HepG2 (cell line): ENCODE measurements at places on chromosomes 7 and 10. TPM values are rescaled to one million over a fixed set of nuclear protein-coding genes. Genes with fewer than 3 reads are reported as not detected.

The VIPR2 gene
- total RNA-seq = not detected in 2 replicates

The SUN3 gene
- not detected in 2 replicates for total RNA-seq

The SPDYE11 gene
- total RNA-seq = not detected in 2 replicates

The CLCN1 gene
- total RNA-seq = not detected in 2 replicates

The ZC3HAV1L gene
- total RNA-seq = 8.4 and 11.5 TPM in 2 replicates

The FOXI2 gene
- total RNA-seq = not detected in 2 replicates

The CYP2E1 gene
- total RNA-seq = 0.27 TPM in 1 of 2 replicates, not detected in the other

The ITPRID1 gene
- not detected in 2 replicates for total RNA-seq

DNA sequence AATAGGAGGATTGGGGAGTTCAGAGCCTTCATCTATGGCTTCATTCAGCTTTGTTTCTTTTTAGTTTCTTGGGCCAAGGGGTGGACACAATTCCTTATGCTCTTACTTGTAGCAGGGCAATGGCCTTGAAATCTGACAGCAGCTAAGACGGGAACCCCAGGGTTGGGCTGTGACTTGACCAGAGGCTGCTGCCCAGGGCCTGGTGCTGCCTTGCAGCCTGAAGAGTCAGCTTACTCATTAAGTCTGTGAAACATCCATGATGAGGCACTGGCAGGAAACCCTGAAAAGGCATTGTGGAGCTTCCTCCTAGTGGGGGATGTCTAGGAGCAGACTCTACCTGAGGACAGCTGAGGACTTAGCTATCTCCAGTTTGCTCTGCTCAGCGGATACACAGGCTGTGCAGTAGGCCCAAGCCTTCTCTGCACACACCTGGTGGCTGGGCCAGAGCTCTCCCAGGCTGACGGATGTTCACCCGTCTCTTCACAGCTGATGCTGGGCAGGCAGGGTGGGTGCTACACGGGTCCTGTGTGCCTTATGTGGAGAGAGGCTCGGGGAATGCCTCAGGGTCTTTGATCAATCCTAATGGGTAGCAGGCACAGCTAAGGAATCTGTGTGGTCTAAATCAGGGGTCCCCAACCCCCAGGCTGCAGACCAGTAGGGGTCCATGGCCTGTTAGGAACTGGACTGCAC lies 17.8 kb downstream of the CXCL12 start:
- H3K27ac ChIP-seq = no peak overlapping the region
- H3K27me3 ChIP-seq = no peaks in the 10 kb centered on the region; the same call in none of the 2 replicates
- no peak overlapping the region for H3K4me3 ChIP-seq
- no peaks in the 10 kb centered on the region for H3K36me3 ChIP-seq

DNA sequence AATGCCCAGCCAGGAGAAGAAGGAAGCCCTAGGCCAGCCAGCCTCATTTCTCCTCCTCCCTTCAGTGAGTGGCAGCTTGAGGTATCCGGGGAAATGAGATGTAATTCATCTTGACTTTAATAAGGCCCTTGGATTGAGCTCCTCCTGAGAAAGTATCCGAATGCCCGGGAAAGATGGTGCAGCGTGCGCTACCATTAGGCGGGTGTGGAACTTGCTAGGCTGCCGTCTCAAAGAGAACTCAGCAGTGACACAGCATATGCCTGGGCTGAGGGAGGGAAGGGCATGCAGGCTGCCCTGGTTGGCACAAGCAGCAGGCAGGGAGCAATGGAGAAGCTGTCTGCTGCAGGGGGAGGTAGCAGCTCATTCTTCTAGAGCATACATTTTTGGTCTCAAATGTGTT lies 659.8 kb upstream of the FOXK1 start:
- no peak overlapping the region for H3K27ac ChIP-seq
- no peaks in the 10 kb centered on the region for H3K36me3 ChIP-seq
- H3K4me1 ChIP-seq = 0 out of 2 replicates have a peak, but pooled peaks cover 16% of the 10 kb centered on the region
- H3K4me3 ChIP-seq = no peak overlapping the region
- no peaks in the 10 kb centered on the region for H3K27me3 ChIP-seq

DNA sequence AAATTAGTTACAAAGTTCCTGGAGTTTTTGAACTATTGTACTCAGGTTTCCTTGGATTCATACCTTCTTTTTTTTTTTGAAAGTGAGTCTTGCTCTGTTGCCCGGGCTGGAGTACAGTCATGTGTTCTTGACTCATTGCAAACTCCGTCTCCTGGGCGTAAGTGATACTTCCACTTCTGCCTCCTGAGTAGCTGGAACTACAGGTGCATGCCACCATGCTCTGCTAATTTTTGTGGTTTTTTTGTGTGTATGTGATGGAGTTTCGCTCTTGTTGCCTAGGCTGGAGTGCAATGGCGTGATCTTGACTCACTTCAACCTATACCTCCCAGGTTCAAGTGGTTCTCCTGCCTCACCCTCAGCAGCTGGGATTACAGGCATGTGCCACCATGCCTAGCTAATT lies 22.3 kb downstream of the MCM10 start:
- no peak overlapping the region for H3K4me3 ChIP-seq
- DNase-seq = no peak
- no peak overlapping the region for H3K27ac ChIP-seq
- H3K36me3 ChIP-seq = peaks cover 6% of the 10 kb centered on the region

- no peaks in the 10 kb centered on the region for H3K27me3 ChIP-seq
- H3K36me3 ChIP-seq = no peaks in the 10 kb centered on the region
- peaks cover 15% of the 10 kb centered on the region for H3K4me1 ChIP-seq
- no peak overlapping the region for H3K27ac ChIP-seq
- DNase-seq = no peak
Measured at GRCh38 chr7:116859323-116859722, 3.1 kb upstream of the CAPZA2 start.

GRCh38 chr10:3148994-3149393 lies 23.6 kb downstream of the PITRM1 start:
- no peak overlapping the region for H3K4me3 ChIP-seq
- peaks cover 15% of the 10 kb centered on the region for H3K36me3 ChIP-seq
- no peaks in the 10 kb centered on the region for H3K27me3 ChIP-seq
- no peaks in the 10 kb centered on the region for H3K4me1 ChIP-seq

DNA sequence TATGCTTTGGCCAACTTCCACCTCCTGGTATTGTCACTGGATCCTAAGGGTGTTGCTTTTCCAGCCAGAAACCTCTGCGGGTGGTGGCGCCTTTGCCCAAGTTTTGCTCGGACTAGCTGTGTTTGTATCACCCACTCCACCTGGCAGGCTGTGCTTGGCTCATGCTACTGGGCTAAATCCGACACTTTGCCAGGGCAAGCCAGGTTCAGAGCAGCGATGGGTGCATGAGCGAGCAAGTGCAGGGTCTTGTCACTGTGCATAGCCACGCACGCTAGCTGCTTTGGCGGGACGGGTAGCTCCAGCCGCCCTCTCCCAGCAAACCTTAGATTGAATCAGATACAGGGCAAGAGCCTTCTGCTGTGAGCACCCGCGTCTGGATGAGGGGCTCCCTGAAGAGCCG lies 737.5 kb downstream of the PCDH15 start:
- no peak overlapping the region for H3K27ac ChIP-seq
- H3K4me1 ChIP-seq = no peaks in the 10 kb centered on the region
- no peaks in the 10 kb centered on the region for H3K36me3 ChIP-seq
- no peak overlapping the region for H3K4me3 ChIP-seq
- H3K27me3 ChIP-seq = no peaks in the 10 kb centered on the region

- H3K4me1 ChIP-seq = no peaks in the 10 kb centered on the region
- no peaks in the 10 kb centered on the region for H3K36me3 ChIP-seq
- peaks cover 61% of the 10 kb centered on the region for H3K27me3 ChIP-seq
Measured at GRCh38 chr10:100710151-100710871, 35.1 kb upstream of the PAX2 start.

- no peak for DNase-seq
- no peaks in the 10 kb centered on the region for H3K27me3 ChIP-seq
- no peak overlapping the region for H3K4me3 ChIP-seq
Measured at GRCh38 chr10:119371704-119372663, 164.6 kb downstream of the GRK5 start.

- H3K4me1 ChIP-seq = no peaks in the 10 kb centered on the region
- H3K36me3 ChIP-seq = no peaks in the 10 kb centered on the region
- no peak overlapping the region for H3K27ac ChIP-seq
- peaks cover 3% of the 10 kb centered on the region; the same call in 1 of the 3 replicates for H3K27me3 ChIP-seq
- H3K4me3 ChIP-seq = no peak overlapping the region
- no peak for DNase-seq
Measured at GRCh38 chr7:97346349-97346748, 228.9 kb downstream of the SDHAF3 start.

- no peaks in the 10 kb centered on the region; the same call in 1 of the 2 replicates for H3K36me3 ChIP-seq
- peaks cover 55% of the 10 kb centered on the region for H3K4me1 ChIP-seq
- no peaks in the 10 kb centered on the region for H3K27me3 ChIP-seq
- H3K4me3 ChIP-seq = no peak overlapping the region
Measured at GRCh38 chr10:75632805-75633462, 201.5 kb downstream of the LRMDA start.

DNA sequence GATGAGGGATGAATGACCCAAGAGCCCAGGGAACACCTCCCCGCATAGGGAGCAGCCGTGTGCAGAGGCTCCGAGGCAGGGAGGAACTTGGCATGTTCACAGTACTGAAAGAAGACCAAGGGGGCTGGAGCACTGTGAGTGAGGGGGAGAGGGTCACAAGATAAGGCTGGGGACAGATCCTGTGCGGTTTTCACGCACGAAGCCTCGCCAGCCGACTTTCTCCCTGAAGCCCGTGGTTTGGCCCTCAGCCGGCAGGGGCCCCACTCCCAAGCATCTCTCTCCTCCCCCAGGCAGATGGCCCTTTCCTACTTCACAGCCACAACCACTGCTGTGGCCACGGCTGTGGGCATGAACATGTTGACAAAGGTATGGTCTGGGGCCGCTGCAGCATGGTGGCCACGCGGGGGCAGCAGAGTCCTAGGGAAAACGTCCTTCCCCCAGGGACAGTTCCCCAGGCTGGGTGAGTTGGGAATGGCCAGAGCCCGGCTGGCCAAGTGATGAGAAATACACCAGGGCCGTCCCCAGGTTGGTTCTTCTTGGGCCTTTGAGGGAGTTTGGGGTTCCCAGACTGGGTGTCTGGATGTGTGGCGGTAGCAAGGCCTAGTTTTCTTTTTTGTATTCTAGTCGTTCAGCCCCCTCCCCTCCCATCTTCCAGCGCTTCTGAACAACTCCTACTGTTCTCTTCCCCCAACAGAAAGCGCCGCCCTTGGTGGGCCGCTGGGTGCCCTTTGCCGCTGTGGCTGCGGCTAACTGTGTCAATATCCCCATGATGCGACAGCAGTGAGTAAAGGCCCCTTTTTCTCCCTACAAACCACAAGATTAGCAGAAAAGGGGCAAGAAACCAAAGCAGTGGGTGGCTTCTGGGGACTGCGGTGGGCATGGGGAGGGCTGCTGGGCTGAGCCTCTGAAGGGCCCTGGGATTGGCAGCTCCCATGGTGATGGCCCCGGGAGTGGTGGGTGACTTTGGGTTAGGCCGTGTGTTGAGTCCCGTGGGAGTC lies 14.4 kb upstream of the WBP1L start:
- no peak overlapping the region for H3K4me3 ChIP-seq
- H3K36me3 ChIP-seq = peaks cover 67% of the 10 kb centered on the region
- DNase-seq = peak; percentile 56
- H3K27me3 ChIP-seq = no peaks in the 10 kb centered on the region
- no peaks in the 10 kb centered on the region for H3K4me1 ChIP-seq

GRCh38 chr10:132846631-132847415 lies 60.9 kb upstream of the NKX6-2 start:
- no peak for DNase-seq
- H3K4me3 ChIP-seq = no peak overlapping the region
- no peak overlapping the region for H3K27ac ChIP-seq

- no peaks in the 10 kb centered on the region for H3K4me1 ChIP-seq
- no peaks in the 10 kb centered on the region for H3K36me3 ChIP-seq
- H3K27ac ChIP-seq = no peak overlapping the region
Measured at GRCh38 chr7:146115851-146116520, 615 bp upstream of the CNTNAP2 start.

GRCh38 chr10:127012769-127013152 lies 107.5 kb downstream of the DOCK1 start:
- DNase-seq = no peak
- H3K27me3 ChIP-seq = no peaks in the 10 kb centered on the region; the same call in 1 of the 2 replicates
- H3K27ac ChIP-seq = no peak overlapping the region
- peaks cover 39% of the 10 kb centered on the region; the same call in 2 of the 3 replicates for H3K36me3 ChIP-seq
- H3K4me1 ChIP-seq = peaks cover 11% of the 10 kb centered on the region; the same call in 1 of the 2 replicates

- no peaks in the 10 kb centered on the region for H3K36me3 ChIP-seq
- peaks cover 8% of the 10 kb centered on the region for H3K4me1 ChIP-seq
- no peaks in the 10 kb centered on the region for H3K27me3 ChIP-seq
- no peak overlapping the region for H3K4me3 ChIP-seq
- no peak for DNase-seq
Measured at GRCh38 chr10:50629495-50630122, 5.9 kb upstream of the SGMS1 start.

DNA sequence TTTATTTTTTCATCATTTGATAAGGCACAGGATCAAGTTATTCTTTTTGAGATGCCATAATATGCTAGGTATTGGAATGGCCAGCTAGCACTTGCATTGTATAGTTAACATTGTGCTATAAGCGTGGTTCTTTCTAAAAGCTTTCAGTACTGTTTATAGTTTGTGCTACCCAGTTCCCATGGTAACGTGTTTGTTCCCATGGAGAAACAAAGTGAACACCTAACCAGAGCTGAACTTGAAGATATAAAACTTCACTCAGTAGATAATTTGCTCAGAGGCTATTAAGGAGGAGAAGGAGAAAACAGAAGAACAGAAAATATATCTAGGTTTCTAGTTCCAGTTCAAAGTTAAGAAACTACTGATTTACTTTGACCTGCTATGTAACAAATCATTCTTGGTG lies 23.6 kb upstream of the ITGB8 start:
- no peaks in the 10 kb centered on the region for H3K27me3 ChIP-seq
- no peak overlapping the region for H3K27ac ChIP-seq
- no peaks in the 10 kb centered on the region for H3K36me3 ChIP-seq
- H3K4me1 ChIP-seq = peaks cover 33% of the 10 kb centered on the region
- DNase-seq = no peak

DNA sequence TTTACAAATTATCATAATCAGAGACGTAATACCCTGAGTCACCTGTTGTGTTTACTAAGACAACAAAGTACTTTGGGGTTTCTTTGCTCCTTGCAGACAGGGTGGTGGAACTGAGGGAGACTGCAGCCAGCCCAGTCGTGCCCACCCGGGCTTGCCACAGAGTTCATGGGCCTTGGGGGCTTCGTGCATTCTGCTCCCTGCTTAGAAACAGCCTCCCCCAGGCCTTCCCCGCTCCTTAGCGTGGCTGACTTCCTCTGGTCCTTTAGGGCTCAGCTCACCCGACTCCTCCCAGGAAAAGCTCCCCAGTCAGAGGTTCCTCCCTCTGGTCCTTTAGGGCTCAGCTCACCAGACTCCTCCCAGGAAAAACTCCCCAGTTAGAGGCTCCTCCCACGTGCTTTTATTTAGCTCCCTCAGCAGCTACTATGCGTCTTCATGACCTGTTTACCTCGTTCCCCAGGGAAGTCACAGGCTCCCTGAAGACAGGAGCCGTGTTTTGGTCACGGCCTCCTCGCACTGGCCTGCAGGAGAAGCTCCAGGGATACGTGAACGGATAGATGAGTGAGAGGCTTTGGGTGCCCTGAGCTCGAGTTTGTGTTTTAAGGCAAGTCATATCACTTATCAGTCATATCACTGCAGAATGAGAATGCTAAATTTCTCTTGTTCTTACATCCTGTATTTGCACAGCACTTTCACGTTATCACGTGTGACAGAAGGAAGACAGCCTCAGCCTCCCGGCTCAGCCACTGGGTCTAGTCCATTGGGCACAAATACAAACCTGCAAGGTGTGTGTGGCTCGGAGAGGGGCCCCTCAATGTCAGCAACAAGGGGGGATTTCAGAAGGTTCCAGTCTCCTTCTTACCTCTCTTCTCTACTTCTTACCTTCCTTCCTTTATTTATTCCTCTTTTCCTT lies 52.7 kb upstream of the VIPR2 start:
- H3K4me1 ChIP-seq = no peaks in the 10 kb centered on the region
- no peaks in the 10 kb centered on the region for H3K36me3 ChIP-seq
- peaks cover 3% of the 10 kb centered on the region; the same call in 1 of the 2 replicates for H3K27me3 ChIP-seq
- H3K27ac ChIP-seq = no peak overlapping the region
